ENCODE measurements at places on chromosomes 11 and 22.

GRCh38 chr22:32628628-32629572, 154.3 kb downstream of the FBXO7 start:
- DNase-seq = no peak

DNA sequence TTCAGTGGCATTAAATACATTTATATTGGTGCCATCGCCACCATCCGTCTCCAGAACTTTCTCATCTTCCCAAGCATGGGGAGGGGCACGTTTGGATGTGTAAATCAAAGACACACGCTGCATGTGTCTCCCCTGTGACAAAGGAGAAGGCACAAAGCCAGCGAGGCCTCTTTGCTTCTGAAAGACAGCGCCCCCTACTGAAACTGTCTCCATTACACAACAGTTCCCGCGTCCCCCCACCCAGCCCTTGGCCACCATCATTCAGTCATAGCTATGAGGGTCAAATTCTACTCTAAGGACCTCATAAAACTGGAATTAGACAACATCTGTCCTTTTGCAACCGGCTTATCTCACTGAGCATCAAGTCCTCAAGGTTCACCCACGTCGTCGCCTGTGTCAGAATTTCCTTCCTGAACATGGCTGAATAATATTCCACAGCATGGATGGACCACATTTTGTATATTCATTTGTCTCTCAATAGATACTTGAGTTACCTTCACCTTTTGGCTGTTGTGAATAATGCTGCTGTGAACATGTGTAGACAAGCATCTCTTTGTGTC, 64.8 kb downstream of the IGF2 start:
- no peak for DNase-seq

DNA sequence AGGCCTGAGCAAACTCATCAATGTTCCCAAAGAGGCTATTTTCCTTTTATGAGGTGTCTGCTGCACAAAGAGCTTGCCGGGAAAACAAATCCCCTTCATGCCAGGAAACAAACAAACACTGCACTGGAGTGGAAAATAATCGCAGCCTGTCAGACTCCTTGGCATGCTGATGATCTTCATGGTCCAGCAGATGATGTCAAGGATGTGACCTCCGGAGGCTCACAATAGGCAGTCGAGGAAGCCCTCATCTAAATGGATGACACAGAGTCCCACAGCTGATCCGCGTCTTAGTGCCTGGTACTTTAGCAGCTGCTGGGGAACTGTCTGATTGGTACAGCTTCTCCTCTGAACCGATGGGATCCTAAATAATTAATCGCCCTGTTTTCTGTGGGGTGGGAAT, 187.6 kb downstream of the TENM4 start:
- no peak for DNase-seq

GRCh38 chr11:2290351-2290841, 11.3 kb downstream of the C11orf21 start:
- peak; percentile 86 for DNase-seq

DNA sequence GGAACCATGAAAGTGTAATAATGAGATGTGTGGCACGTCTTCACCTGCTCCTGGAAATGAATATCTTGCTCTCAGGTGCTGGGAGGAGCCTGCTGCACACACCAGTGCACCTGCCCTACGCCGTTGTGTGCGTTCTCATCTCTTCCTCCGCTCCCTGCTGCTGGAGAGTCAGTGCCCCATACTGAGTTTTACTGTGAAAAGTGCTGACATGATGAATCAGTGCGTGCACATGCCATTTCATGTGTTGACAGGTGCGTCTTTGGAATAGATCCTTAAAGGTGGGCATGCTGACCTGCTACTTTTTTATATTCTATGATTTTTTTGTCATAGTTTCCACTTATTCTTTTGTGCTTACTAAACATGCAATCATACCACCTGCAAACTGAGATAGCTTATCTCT, 1015.8 kb downstream of the BRD1 start:
- peak; percentile 78 for DNase-seq

DNA sequence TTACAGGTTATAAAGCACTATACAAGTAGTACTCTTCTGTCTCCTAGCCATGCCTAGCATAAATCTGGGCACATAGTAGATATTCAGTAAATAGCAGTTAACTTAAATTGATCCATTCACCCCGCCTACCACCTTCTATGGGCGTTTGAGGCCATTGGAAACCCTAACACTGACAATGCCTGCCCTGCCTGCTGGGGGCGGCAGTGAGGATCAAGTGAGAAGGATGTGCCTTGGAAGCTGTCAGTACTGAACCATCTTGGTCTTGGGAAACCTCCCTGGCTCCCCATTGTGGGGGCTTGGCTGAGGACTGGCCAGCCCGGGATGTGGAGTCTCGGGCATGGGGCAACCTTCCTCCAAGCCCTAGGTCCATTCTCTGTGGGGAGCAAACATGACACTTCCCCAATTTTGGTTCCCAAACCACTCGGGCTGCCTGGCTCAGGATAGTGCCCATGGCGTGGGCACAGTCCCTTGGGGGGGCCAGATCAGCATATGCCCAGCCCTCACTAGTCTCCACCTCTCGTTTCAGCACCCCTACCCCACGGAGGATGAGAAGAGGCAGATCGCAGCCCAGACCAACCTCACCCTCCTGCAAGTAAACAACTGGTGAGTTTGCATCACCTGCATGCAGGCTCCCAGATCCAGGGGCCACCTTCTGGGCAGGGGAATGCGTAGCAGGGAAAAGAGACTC, 67.4 kb downstream of the FEZ1 start:
- no peak for DNase-seq

GRCh38 chr11:38562562-38562961, 1964.5 kb upstream of the RAG2 start:
- DNase-seq = no peak

- DNase-seq = no peak
These were observed 8.1 kb downstream of the NUP50 start for GRCh38 chr22:45171830-45172229.

DNA sequence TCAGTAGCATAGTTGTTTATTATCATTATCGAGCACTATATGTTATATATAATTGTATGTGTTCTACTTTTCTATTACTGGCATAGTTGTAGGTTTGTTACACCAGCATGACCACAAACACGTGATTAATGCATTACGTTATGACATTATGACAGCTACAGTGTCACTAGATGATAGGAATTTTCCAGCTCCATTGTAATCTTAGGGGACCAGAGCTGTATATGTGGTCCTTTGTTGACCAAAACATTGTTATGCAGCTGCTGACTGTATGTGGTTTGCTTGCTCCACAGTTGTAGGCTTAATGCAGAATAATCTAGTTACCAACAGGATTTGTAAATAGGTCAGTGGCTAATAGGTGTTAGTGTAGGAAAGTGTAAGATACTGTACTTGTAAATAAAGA, 66.1 kb downstream of the HSD17B12 start:
- DNase-seq = no peak

DNA sequence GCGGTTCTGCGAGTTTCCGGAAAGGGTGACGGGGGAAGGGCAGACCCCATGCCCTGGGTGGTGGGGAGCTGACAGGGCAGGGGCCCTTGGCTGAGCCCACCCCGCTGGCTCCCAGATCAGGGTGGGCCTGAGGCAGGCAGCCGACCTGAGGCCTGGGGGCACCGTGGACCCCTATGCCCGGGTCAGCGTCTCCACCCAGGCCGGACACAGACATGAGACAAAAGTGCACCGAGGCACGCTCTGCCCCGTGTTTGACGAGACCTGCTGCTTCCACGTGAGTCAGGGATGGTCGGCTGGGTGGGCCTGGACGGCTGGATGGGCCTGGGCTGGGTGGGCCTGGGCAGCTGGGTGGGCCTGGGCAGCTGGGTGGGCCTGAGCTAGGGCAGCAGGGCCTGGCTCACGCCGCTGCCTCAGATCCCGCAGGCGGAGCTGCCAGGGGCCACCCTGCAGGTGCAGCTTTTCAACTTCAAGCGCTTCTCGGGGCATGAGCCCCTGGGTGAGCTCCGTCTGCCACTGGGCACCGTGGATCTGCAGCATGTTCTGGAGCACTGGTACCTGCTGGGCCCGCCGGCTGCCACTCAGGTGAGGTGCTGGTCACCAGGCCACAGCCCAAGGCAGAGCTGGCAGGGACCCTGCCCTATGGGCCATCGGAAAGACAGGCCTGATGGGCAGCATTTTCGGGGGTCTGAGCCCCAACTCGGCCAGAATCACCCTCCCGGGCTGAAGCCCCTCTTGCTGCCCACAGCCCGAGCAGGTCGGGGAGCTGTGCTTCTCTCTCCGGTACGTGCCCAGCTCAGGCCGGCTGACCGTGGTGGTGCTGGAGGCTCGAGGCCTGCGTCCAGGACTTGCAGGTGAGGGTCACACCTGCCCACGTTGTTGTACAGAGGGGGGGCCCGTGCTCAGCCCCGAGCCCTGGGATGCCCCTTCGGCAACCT, 1.5 kb downstream of the SYT8 start:
- DNase-seq = no peak

GRCh38 chr11:12800032-12800671, 125.9 kb downstream of the TEAD1 start:
- peak; percentile 84 for DNase-seq

- DNase-seq = no peak
These were observed 1.7 kb downstream of the ANKRD13D start for GRCh38 chr11:67290801-67291200.

GRCh38 chr22:20437613-20438426, at the start of gene SCARF2:
SCARF2 (minus strand) TSS chr22:20437825; CDS start chr22:20437754, 71 bp downstream.
- no peak for DNase-seq

DNA sequence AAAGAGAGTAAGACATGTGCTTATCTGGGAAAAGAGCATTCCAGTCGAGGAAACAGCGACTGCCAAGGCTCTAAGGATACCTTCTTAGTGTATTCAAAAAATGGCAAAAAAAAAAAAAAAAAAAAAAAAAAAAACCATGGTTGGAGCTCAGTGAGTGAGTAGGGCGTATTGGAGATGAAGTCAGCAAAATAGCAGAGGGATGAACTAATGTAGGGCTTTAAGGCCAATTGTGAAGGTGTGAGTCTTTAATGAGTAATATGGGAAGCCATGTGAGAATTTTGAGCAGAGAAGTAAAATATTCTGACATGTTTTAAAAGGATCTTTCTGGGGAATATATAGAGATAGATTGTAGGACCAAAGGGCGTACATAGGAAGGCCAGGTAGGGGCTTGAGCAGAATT, 498.6 kb upstream of the ISX start:
- no peak for DNase-seq

- no peak for DNase-seq
These were observed 26.0 kb downstream of the IL10RA start for GRCh38 chr11:118012083-118012669.

DNA sequence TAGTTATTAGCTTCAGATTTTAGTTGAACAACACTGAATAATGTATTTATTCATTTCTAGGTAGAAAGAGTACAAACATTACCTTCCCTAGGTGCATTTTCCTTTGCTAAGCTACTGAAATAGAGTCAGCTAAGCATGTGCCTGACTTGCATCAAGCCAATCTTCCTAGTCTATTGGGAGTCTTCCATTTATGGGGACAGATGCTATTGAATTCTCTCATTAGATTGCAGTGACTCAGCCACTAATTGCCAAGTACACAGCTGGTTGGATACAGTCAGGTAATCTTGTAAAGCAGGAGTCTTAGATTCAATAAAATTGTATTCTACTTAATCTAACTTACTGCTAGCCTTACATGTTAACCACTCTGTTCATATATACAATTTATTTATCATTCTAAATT, 55.2 kb upstream of the RPS13 start:
- DNase-seq = no peak

DNA sequence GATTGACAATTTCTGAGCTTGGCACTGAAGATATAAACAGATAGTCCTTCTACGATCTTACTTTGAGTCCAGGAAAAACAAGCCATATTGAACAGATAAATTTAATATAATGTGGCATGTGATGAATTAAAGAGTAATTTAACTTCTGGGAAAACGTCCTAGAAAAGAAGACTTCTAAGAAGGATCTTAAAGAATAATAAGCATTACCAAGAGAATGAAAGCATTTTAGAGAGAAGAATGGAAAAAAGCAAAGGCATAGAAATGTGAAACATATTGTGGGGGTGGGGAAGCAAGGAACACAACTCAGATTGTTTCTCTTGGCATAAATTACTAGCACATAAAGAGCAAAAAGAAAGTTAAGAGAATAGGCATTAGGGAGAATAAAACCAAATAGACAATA, 5.4 kb downstream of the DDIAS start:
- no peak for DNase-seq

- no peak for DNase-seq
These were observed 162.2 kb upstream of the NECTIN1 start for GRCh38 chr11:119891055-119891768.

DNA sequence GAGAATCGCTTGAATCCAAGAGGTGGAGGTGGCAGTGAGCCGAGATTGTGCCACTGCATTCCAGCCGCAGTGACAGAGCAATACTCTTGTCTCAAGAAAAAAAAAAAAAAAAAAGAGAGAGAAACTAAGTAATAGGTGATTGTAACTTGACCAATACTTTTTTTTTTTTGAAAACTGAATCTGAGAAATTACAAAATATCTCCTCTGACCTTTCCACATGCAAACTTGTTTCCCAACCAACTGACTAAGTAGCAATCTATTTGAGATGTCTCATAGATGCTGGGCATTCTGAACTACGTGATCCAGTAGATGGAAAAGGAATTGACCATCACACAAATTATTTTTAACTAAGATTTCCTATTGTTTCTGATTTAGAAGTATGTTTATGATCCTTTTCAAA, 407.3 kb upstream of the CHORDC1 start:
- DNase-seq = no peak

DNA sequence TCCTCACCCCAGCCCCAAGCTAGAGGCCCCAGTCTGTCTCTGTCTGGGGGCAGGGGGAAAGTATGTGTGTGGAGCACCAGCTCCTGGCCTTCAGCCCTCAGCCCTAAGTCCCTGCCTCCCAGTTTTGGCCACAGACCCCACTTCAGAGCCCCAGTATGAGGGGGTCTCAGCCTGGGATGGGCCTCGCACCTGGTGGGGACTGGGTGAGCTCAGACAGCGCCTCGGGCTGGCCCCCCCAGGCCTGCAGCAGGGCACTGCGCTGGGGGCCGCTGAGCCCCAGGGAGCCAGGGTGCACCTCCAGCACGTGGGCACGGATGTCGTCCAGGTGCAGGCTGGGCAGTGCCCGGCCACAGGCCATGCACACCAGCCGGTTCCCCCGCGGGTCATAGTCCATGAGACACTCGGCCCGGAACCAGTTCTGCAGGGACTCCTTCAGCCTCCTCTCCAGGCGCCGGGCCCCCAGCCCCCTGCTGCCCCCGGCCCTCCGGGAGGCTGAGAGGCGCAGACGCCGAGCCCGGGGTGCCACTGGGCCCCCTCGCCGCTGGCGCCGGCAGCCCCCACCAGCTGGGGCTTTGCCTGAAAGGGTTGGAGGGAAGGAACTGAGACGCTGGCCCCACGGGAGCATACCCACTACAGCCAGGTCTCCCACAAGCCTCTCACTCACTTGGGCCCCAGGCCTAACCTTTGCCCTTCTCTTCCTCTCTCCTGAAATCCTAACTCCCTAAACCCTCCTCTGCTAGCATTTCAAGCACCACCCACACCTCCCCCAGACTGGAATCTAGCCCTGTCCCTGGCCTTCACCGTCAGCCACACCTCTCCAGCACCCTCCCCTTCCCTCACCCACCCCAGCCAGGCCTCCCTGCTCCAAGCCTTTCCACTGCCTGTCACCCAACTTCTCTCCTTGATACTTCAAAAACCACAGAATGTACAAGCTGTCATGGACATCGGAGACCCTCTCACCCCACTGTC, 3.6 kb downstream of the ZFTA start:
- DNase-seq = no peak
